ENCODE measurements at places on chromosomes 1 and 21. TPM values are rescaled to one million over a fixed set of nuclear protein-coding genes. Genes with fewer than 3 reads are reported as not detected.

Gene C2CD2
- total RNA-seq, result 1.7 TPM

Gene AZIN2
- 1.1 TPM for total RNA-seq

Gene ANKRD65
- 1.8 TPM for total RNA-seq

Gene CD84
- 1.1 TPM for total RNA-seq

Gene ENSA
- total RNA-seq, result 170 TPM

Gene AMY1C
- not detected for total RNA-seq

Gene FAM151A
- not detected for total RNA-seq

- no peak for DNase-seq
Measured at GRCh38 chr1:50901872-50902271, 58.2 kb downstream of the FAF1 start.

DNA sequence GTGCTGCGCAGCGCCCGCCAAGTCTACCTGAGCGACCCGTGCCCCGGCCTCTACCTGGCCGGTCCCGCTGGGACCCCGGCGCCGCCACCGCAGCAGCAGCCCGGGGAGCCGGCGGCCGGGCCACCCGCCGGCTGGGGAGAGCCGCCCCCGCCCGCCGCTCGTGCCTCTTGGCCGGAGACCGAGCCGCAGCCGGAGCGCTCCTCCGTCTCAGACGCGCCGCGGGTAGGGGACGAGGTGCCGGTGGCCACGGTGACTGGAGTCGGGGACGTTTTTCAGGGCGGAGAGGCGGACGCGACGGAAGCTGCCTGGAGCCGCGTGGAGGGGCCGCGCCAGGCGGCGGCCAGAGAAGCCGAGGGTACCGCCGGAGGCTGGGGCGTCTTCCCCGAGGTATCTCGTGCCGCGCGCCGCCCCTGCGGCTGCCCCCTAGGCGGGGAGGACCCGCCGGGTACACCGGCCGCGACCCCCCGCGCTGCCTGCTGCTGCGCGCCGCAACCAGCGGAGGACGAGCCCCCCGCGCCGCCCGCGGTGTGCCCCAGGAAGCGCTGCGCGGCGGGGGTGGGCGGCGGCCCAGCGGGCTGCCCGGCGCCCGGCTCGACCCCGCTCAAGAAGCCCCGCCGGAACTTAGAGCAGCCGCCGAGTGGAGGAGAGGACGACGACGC lies 646 bp downstream of the IER5 start:
- DNase-seq, result no peak

DNA sequence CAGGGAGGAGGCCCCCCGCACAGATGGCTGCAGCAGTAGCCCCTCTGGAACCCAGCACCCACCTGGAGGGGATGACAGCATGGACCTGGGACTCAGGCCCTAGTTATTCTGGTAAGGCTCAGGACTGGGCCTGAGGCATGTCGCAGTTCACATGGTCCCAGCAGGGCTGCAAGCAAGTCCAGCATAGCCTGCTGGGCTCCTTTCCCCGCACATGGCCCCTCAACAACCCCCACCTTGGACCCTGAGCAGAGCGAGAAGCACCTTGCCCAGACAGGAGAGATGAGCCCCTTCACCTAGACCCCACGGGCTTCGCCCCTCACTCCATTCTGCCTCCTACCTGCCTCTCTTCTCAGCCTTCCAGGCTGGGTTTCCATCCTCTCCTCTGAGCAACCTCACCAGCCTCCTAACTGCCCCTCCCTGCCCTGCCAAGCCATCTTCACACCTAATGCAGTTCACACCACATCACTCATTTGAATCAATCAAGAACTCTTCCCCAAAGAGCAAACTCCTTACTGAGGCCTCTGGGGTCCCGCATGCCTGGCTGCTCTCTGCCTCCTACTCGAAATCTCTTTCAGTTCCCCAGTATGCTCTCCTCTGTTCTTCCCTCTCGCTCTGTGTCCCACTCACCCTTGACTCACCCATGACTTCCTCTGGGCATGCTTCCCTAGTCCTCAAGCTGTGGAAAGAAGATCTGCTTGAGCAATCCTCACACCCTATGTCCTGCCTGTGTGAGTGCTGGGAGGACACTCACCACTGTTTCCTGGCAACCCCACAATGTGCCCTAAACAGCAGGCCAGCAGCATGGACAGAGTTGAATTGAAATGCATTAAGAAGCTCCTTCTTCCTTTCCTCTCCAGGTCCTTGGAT lies 9.4 kb upstream of the THEMIS2 start:
- DNase-seq, result peak; percentile 92

- no peak for DNase-seq
Measured at GRCh38 chr21:39051588-39051949, 131.7 kb downstream of the PSMG1 start.

- DNase-seq, result no peak
Measured at GRCh38 chr1:32666901-32667566, 16.0 kb downstream of the RBBP4 start.

DNA sequence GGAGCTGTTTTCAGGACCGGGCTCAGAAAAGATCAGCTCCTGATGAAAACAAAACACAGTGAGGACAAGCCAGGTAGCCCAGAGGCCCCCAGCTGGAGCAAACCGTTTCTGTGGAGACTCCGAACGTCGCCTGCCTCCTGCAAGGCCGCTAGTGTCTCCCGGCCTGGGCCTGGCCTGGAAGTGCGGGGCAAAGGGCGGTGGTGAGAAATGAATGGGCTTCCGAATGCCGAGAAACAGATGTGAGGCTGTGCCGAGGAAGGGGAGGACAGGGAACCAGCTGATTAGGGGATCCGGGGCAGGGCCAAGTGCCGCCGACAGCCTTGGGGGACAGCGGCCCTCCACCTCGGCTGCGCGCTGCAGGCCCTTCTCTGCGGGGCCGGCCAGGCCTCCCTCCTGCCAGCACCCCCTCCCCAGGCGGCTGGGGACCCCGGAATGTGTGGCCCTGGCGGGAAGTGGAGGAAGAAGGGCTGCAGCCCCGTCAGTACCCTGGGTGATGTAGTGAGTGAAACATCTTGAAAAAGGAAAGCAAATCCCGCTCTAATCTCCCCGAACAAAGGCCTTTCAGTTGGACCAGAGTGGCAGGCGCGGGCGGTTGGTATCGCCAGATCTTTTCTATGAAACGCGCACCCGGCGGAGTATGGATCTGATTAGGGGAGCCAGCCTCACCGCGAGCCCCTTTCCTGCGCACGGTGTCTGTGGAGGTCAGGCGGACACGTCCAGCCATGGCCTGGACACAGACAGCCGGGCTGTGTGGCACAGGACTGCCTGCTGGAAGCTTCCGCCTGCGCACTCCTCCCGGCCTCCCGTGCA lies 52.6 kb downstream of the PRDM16 start:
- DNase-seq, result no peak

DNA sequence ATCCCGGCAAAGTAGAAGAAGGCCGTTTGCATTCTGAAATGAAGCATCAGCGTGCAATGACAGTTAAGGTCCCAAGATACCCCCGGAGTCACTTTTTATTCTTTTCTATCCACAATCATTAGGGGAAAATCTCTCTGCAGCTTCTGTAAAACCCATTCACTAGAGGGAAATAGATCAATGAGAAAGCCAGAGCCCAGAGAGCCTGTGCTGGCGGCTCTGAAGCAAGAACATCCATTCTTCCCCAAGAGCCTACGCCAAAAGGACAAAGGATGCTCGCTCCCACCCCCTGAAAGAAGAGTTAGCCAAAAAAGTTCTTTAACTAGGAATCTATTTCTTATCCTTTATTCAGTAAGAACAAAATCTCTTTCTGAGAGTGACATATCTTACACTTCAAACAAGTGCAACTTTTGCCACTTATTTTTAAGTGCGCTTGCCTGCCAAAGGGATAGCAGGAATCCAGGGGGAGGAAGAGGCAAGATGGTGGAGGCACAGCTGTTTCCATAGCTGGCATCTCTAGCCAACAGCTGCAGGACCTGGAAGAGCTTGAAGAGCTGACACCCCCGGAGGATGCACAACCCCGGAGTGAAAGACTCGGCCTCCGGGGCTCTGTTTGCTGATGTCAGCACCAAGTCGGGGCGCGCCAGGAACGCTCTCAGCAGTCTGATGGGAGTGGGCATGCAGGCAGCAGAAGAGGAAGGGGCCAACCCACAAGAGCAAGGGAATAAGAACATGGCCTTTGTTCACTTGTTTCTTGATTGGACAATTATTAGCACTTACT lies 68.7 kb downstream of the KCNN3 start:
- DNase-seq, result no peak

DNA sequence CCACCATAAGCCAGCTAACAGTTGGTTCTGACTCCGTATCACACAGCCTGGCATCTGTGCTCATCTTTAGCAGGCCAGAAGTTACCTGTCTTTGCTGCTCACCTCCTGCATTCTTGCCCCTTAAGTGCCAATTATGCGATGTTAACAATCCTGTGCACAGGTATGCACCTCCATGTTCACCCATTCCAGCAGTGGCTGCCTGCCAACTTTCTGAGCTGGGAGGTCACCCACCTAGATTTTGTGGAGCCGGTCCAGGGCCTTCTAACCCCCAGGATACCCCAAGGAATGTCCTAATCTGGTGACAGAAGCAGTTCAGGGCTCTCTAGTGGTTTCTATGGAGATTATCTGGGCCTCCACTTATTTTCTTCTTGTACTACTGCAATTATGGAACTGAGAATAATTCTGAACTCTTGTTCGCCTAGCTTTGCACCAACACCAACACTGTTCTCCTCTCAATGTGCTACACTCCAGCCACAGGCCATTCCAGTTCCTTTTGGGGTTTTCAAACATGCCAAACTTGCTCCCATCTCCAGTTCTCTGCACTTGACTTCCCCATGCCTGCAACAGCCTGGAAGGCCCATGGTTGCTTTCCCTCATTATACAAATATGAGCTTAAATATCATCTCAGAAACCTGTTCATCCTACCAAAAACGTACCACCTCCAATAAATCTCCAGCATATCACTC lies 9.0 kb downstream of the BCAR3 start:
- DNase-seq, result no peak

DNA sequence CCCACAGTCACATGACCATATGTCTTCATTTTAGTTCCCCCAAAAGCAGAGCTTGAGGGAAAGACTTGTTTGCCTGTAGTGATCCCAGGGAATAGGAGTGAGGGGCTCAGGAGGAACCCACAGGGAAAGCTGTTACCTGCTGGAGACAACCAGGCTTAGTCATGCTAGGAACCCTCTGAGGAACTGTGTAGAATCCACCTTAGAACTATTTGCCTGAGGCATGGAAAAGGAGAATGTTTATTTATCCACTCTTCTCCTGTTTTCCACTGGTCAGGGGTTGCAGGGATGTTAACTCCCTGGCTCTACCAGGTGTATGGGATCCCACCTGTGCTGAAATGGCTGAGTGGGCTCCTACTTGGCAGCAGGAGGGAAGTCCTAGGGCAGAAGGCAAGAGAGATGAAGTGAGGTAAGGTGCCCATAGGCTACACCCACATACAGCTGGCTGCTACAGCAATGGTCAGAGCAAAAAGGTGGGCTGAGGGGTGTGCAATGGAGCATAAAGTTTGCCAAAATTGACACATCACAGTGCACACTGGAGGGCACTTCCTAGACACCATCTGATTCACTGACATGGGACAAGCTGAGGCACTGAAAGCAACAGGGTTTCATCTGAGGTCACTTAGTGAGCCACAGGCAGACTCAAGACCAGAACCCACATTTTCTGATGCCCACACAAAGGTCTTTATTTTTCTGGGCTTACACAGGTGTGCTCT lies 29.7 kb upstream of the CYP4B1 start:
- no peak for DNase-seq

DNA sequence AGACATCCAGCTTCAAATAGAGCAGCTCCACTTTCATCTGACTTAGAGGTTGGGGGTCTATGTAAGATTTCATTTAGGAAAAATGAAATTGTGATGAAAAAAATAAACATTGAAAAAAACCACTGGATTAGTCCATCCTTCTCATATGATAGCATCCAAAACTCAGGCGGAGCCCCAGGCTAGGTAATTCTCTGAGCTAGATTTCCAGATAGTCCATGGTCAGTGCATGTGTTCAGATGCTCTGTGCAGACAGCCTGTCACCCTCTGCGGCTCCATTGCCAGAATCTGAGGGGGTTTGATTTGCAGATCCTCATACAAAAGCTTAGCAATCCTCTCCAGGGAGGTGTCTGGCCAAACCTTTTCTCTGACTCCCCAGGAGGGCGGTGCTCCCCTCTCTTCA lies 49.2 kb downstream of the C8B start:
- no peak for DNase-seq

Measured in gastrocnemius medialis (tissue), 4 donors.